ENCODE measurements at places on chromosomes 13 and 19.

- H3K4me1 ChIP-seq, result no peaks in the 10 kb centered on the region
- DNase-seq, result no peak
- no peak overlapping the region for H3K4me3 ChIP-seq
- no peak overlapping the region for H3K27ac ChIP-seq
- H3K36me3 ChIP-seq, result no peaks in the 10 kb centered on the region
Observed at GRCh38 chr19:5865772-5866171, 4.6 kb downstream of the FUT5 start.

GRCh38 chr13:31588316-31588715 lies 151.0 kb upstream of the RXFP2 start:
- H3K4me3 ChIP-seq, result no peak overlapping the region
- H3K36me3 ChIP-seq, result no peaks in the 10 kb centered on the region
- DNase-seq, result no peak
- H3K27me3 ChIP-seq, result no peaks in the 10 kb centered on the region
- H3K27ac ChIP-seq, result no peak overlapping the region

GRCh38 chr19:10593820-10594637 lies 6.9 kb upstream of the AP1M2 start:
- H3K4me1 ChIP-seq, result no peaks in the 10 kb centered on the region
- DNase-seq, result no peak
- H3K36me3 ChIP-seq, result no peaks in the 10 kb centered on the region
- H3K4me3 ChIP-seq, result no peak overlapping the region

GRCh38 chr19:18322318-18322758 lies 538 bp downstream of the LSM4 start:
- peak overlapping the region; percentile 80 for H3K27ac ChIP-seq
- H3K27me3 ChIP-seq, result no peaks in the 10 kb centered on the region
- H3K36me3 ChIP-seq, result no peaks in the 10 kb centered on the region
- H3K4me3 ChIP-seq, result peak overlapping the region; percentile 63

- H3K4me1 ChIP-seq, result no peaks in the 10 kb centered on the region
- no peak overlapping the region for H3K4me3 ChIP-seq
- H3K27ac ChIP-seq, result no peak overlapping the region
- no peak for DNase-seq
- no peaks in the 10 kb centered on the region for H3K36me3 ChIP-seq
Observed at GRCh38 chr13:34340534-34340933, 522.6 kb downstream of the RFC3 start.

GRCh38 chr19:19486343-19487076 lies 28.8 kb downstream of the TSSK6 start:
- no peaks in the 10 kb centered on the region for H3K36me3 ChIP-seq
- no peak overlapping the region for H3K27ac ChIP-seq
- no peaks in the 10 kb centered on the region for H3K27me3 ChIP-seq
- peaks cover 6% of the 10 kb centered on the region for H3K4me1 ChIP-seq
- no peak overlapping the region for H3K4me3 ChIP-seq
- DNase-seq, result no peak

GRCh38 chr13:49560270-49561061 lies 24.9 kb downstream of the RCBTB1 start:
- no peaks in the 10 kb centered on the region for H3K36me3 ChIP-seq
- H3K27ac ChIP-seq, result peak overlapping the region; percentile 16
- no peaks in the 10 kb centered on the region for H3K27me3 ChIP-seq
- DNase-seq, result no peak

- DNase-seq, result no peak
- H3K36me3 ChIP-seq, result no peaks in the 10 kb centered on the region
- H3K27ac ChIP-seq, result no peak overlapping the region
- no peak overlapping the region for H3K4me3 ChIP-seq
Observed at GRCh38 chr13:25489238-25489637, 117.5 kb downstream of the ATP8A2 start.

- no peak overlapping the region for H3K27ac ChIP-seq
- H3K36me3 ChIP-seq, result no peaks in the 10 kb centered on the region
- no peaks in the 10 kb centered on the region for H3K4me1 ChIP-seq
- no peaks in the 10 kb centered on the region for H3K27me3 ChIP-seq
- DNase-seq, result no peak
- H3K4me3 ChIP-seq, result no peak overlapping the region
Observed at GRCh38 chr19:12954612-12954962, 2.4 kb downstream of the GADD45GIP1 start.

- H3K4me3 ChIP-seq, result no peak overlapping the region
- no peaks in the 10 kb centered on the region for H3K27me3 ChIP-seq
- DNase-seq, result no peak
- H3K27ac ChIP-seq, result no peak overlapping the region
- H3K36me3 ChIP-seq, result no peaks in the 10 kb centered on the region
- no peaks in the 10 kb centered on the region for H3K4me1 ChIP-seq
Observed at GRCh38 chr13:96415831-96416385, 326.0 kb downstream of the HS6ST3 start.

DNA sequence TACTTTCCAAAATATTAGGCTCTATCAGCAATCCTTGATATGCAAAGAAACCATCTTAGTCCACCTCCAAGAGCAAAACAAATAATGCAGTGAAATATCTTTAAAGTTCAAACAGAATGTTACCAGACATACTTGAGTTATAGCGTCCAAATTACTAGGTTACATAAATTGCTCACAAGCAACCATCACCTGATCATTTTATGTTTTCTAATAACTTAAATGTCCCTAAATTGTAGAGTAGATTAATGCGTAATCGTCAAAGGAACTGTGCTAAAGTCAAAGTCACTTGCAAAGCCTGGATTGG lies 350.6 kb upstream of the ARGLU1 start:
- peak overlapping the region; percentile 72 for H3K27ac ChIP-seq
- no peaks in the 10 kb centered on the region for H3K4me1 ChIP-seq
- H3K27me3 ChIP-seq, result no peaks in the 10 kb centered on the region
- DNase-seq, result no peak
- H3K4me3 ChIP-seq, result no peak overlapping the region

- H3K4me1 ChIP-seq, result no peaks in the 10 kb centered on the region
- no peaks in the 10 kb centered on the region for H3K36me3 ChIP-seq
- H3K4me3 ChIP-seq, result peak overlapping the region; percentile 32
- no peak for DNase-seq
Observed at GRCh38 chr19:15199661-15200552, 888 bp downstream of the NOTCH3 start.

Data from uterus (tissue), 4 donors.